Fibroblast of villous mesenchyme (primary cell): ENCODE measurements at places on chromosomes 5 and 9.
A peak's percentile ranks its signal among the peaks of the same experiment; 100 is the strongest.

GRCh38 chr5:139984816-139985215 lies 58.3 kb downstream of the NRG2 start:
- DNase-seq: no peak

DNA sequence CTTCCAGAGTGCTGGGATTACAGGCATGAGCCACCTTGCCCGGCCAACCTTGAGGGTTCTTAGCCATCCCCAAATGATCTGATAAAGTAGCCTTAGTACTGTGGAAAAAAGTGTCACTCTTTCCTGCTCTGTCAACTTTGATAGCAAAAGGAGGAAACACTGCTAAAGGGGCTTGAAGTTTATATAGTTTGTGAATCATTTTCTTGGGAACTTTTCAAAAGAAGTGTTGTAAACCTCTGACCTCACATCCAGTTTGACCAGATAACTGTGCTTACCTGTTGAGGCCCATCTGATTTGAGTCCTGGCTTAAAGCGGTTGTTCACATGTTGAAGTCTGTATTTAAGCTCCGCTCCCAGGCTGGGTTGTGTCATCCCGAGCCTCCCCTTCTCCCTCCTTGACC lies 303.3 kb downstream of the DOCK8 start:
- no peak for DNase-seq

DNA sequence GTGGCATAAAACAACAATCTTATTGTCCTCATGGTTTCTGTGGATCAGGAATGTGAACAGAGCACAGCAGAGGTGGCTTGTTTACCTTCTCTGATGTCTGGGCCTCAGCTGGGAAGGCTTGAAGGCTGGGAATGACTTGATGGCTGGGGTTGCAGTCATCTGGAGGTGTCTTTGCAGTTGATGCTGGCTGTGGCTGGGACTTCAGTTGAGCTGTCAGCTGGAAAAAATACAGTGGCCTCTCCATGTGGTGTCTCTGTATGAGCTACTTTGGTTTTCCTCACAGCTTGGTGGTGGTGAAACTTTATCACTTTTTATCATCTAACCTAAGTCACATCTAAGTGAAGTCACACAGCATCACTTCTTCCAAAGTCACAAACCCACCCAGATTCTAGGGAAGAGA lies 24.7 kb upstream of the STX17 start:
- DNase-seq: no peak

DNA sequence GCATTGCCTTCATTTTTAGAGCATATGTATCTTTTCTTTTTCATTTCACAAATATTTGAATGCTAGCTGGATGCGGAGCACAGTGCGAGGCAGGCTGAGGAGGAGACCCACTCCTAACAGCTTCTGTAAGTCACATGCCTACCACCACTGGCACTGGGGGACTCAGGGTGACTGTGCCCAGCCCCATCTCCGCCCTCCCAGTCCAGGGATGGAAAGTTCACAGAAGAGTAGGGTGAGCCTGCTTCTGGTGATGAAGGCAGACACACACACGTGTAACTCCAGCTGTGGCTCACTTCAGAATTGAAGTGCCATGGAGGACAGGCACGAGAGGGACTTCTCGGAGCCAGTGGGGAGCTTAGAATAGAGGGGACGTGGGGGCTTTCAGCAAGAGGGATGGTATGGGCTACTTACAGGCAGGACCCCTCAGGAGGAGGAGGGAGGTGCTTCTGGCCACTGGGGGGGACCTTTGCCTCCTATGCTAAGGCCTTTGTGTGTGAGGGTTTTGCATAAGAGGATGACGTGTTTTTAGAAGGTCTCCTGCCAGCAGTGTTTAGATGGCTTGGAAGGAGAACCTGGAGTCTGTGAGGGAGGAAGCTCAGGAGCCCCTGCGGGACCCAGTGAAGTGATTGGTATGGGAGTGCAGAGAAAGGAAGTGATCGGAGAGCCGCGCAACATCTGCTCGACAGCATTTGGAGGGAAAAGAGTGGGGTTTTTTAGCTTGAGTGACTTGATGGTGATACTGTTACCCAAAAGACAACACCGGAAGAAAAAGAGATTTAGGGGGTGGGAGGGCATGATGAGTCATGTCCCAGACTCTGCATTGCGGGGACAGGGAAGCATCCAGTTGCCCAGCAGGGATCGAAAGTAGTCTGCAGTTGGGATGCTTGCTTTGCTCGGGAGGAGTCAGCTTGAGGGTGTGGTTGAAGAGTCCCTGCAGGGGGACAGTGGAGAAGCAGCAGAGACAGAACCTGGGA lies 163.5 kb upstream of the OTULINL start:
- DNase-seq: peak; percentile 67

- DNase-seq: no peak
These were observed 63.8 kb downstream of the PTTG1 start for GRCh38 chr5:160485364-160485969.

DNA sequence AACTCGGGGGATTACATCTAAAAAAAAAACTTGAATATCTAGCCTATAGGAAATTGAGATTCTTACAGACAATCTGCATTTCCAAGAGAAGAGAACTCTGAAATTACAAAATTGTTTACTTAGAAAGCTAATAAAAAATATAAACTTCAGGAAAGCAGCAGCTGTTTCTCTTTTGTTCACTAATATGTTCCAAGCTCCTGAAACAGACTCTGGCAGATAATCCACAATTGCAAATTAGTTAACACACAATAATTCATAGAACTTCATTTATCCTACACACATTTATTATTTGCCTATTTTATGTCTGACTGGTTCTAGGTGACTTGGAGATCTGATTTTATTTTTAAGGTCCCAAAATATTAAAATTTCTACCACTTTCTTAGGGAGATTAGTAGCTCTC lies 83.8 kb downstream of the TMEM167A start:
- no peak for DNase-seq

DNA sequence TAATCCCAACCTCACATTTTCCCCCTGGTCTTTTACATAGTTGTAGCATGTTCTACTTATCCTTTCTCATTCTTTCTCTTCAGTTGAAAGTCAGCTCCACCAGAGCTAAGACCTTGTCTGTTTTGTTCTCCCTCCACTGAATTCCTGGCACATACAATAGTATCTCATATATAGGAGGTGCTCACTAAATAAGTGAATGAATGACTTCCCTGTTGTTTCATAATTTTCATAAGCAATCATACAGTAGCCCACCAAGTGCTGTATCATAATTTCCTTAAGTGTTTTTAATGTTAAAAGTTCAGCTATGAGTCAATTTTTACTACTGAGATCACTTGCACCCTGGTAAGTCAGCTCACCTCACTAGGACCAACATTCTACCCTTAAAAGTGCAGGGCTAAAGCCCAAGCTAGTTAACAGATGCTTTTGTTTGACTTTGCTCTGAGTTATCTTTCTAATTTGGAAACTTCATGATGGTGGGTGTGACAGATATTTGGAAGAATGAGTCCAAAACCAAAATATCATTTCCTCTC lies 27.6 kb downstream of the TMEM245 start:
- no peak for DNase-seq

DNA sequence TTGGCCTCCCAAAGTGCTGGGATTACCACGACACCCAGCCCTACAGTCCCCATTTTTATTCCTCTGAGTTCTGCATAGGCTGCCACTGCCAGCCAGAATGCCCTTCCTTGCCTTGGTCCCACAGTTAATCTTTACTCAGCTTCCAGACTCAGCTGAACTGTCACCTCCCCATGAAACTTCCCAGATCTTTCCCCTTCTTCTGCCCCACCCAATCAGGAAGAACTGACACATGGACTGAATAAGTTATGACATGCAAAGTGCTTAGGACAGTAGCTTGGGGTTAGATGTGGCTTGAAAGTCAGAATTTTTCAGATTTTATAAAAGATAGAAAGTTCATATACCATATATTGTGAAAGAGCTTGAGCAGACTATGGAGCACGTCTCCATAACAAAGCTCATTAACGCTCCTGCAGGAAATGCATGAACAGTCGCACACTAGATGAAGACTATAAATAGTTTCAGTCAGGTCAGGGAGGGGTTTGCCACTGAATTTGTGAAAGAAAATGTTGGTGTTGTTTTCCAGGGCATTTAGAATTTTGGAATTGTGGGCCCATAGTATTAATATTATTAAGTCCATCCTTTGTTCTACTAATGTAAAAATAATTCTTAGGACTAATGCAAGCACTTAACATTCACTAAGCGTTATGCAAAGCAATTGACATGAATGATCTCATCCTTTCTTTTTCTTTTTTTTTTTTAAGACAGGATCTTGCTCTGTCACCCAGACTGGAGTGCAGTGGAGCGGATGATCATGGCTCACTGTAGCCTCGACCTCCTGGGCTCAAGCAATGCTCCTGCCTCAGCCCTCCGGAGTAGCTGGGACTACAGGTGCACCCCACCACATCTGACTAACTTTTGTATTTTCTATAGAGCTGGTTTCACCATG lies 36.1 kb upstream of the DENND1A start:
- no peak for DNase-seq

- no peak for DNase-seq
These were observed 34.0 kb downstream of the DAP start for GRCh38 chr5:10726913-10727517.

- peak; percentile 87 for DNase-seq
These were observed 30.3 kb downstream of the SLC25A46 start for GRCh38 chr5:110769000-110769681.

- DNase-seq: peak; percentile 12
These were observed 1185.1 kb upstream of the C9orf72 start for GRCh38 chr9:28758341-28758740.

DNA sequence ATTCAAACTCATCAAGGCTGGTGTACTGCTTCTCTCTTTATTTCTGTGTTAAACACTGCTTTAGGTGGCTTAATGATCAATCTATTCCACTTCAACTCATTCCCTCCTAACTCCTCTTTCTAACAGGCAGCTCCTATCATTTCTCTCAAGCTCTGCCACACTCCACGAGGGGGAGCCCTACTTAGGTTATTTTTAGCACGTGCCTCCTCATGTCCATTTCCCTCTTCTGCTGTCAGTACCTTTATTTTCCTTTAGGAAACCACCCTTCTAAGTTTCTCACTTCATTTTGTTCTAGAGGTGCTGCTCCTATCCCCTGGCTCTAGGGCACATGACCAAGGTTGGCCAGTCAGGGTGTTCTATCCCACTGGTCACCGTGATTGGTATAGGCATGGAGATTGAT lies 6.7 kb upstream of the BRINP1 start:
- DNase-seq: peak; percentile 6

DNA sequence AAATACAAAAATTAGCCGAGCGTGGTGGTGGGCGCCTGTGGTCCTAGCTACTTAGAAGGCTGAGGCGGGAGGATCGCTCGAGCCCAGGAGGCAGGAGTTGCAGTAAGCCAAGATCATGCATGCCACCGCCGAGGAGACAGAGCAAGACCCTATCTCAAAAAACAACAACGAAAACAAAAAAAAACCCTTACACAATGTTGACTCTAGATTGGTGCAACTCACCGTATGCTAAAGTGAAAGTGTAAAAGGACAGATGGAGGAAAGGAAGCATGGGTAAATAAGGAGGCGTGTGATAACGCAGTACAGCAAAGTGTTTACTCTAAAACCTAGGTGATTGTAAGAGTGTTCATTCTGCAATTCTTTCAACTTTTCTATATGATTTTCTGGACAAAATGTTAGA lies 15.9 kb upstream of the RUFY1 start:
- no peak for DNase-seq

DNA sequence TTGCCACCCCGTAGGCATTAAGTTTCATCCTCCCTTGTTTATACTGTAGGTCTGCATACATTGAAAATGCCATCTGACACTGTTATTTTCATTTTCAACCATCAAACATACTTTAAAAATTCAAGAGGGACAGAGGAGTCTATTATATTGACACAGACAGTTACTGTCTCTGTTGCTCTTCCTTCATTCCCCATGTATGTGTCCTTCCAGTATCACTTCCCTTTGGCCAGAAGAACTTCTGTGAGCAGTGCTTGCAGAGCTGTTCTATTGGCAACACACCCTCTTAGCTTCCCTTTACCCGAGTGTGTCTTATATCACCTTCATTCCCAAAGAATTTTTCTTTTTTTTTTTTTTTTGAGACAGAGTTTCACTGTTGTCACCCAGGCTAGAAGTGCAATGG lies 42.8 kb downstream of the RASGEF1C start:
- DNase-seq: no peak

DNA sequence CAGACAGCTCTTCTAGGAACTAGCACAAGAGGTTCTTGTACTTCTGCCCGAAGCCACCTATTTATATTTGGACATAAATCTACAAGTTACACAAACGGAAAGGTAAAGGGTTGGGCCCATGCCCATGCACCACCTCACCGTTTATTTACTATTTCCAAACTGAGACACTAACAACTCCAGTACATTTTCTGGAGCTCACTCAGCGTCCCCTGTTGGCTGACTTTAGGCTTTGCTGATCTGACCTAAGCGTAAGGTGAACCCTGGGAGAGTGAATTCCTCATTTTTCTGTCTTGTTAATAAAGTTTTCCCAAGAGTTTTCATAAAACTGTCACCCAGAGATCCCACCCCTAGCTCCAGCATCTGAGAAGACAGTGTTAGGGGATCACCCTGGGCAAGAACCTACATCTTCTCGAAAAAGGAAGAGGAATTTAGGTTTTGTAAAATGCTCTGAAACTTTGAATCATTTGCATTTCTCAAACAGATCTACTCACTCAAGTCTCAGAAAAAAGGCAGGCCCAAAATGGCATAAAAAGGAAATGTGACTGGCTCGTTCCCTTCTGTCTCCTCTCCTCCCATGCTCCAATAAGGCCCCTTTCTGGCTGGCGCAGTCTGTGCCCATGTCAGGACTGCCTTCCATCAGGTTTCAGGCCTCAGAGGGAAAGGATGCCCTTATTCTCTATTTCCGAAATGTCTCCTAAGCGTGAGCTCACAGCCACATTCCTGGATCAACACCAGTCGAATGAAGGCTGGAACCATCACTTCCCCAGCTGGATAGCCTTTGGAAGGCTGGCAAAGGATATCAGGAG lies 201.3 kb downstream of the FANCC start:
- no peak for DNase-seq

- DNase-seq: no peak
These were observed 222.5 kb downstream of the CHSY3 start for GRCh38 chr5:130126746-130127145.

- peak; percentile 26 for DNase-seq
These were observed 624.2 kb downstream of the CHSY3 start for GRCh38 chr5:130528474-130528873.

GRCh38 chr5:58458743-58459145 lies 1.1 kb downstream of the PLK2 start:
- no peak for DNase-seq
